CD4-positive, alpha-beta T cell treated with Interleukin-6 at 100 ng/mL for 8 hours (primary cell): ENCODE measurements at places on chromosomes 7 and 10.

DNA sequence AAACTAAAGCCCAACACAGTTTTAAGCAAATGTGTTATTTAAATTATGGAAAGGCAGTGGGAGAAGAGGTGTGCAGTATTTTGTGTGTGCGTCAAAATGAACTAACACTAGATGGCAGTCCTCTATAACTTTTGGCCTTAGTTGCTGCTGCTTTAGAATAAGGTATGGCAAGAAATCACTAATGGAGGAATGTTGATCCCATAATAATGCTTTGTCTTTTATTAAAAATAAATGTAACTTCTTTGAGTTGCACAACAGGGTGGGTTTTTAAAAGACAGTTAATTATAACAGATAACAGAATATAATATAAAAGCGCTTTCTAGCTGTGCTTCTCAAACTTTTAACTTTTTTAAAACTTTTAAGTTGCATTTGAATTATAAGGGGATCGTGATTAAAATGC is 56.4 kb downstream of the BBS9 start:
- peak; percentile 22 for DNase-seq

GRCh38 chr7:21944616-21945453 is 864 bp downstream of the CDCA7L start:
- DNase-seq, result peak; percentile 8

- DNase-seq, result no peak
Measured at GRCh38 chr10:18473424-18474117, 177.8 kb downstream of the NSUN6 start.

GRCh38 chr7:22387583-22387982 is 30.6 kb upstream of the RAPGEF5 start:
- DNase-seq, result no peak

- DNase-seq, result no peak
Measured at GRCh38 chr10:113187063-113187777, 237.2 kb downstream of the TCF7L2 start.

GRCh38 chr7:16743236-16743635 is 10.3 kb upstream of the TSPAN13 start:
- DNase-seq, result no peak

DNA sequence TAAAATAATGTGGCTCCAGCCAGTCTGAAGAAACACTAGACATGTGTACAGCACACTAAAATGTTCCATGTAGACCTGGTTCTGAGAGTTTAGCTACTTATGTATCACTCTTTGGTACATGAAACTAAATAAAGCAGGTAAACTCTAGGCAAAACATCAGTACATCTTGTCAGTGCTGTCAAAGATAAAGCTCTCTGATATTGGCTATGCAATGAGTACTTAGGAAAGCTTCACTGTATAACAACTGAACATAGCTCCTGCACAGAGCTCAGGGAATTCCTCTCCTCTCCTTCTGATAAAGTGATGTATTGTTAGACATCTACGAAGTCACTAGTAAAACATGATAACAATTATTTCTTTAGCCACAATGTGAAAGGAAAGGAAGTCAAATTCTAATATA is 3.5 kb downstream of the LRRN3 start:
- DNase-seq, result no peak

DNA sequence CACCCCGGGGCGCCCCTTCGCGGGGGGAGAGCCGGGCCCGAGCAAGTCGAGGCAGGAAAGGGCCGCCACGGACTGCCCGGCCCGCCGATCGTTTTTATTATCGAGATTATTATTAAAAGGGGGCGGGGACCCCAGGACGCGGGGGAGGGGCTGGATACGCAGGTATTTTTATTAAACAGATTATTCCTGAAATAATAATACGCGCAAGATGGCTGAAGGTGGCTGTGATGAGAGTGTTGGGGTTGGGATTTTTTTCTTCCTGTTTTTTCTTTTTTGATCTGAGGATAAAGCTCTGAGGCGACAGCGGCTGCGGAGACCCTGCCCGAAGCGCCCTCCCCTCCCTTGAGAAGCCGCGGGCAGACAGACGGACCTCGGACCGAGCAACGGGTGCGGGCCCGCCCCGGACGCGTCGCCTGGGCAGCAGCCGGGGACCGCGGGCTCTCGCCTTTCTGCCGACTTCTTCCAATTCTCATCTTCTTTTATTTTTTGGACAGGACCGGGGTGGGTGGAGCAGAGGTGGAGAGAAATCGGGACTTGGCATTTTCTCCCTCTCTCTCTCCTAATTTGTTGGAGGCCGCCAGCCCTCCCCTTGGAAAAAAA is 1.4 kb upstream of the TRIM8 start:
- DNase-seq, result peak; percentile 43

GRCh38 chr10:24425151-24425550 is 216.2 kb downstream of the KIAA1217 start:
- DNase-seq, result no peak

DNA sequence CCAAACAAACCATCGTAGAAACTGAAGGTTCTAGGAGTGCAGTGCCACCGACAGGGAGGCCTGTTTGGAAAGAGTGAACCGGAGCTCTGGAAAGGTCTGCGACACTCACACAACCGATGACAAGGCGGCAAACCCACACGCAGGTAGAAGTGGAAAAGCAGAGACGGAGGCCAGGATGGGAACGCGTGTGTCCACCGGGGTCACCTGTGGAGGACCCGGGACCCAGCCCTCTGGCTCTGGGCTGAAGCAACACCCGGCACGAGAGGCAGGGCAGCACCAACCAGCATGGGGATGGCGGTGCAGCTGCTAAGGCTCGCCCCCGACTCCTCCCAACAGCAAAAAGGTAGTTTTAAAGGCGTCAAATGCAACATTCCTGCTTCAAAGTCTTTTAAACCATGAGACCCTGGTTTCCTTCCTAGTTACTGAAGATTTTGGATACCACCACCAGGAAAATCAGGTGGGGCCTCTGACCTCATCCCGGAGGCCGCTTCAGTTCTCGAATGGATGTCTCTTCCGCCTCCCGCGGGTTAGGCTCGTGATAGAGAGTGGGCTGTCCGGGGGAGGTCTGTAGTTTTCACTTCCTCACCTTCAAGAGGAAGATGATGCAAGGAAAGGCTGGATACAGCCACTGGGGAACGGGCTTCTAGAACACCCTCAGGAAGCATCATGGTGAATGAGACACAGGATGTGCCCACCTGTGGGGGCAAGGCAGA is 115.5 kb downstream of the SMURF1 start:
- DNase-seq, result no peak

GRCh38 chr7:127361736-127362135 is 30.8 kb downstream of the ZNF800 start:
- no peak for DNase-seq

DNA sequence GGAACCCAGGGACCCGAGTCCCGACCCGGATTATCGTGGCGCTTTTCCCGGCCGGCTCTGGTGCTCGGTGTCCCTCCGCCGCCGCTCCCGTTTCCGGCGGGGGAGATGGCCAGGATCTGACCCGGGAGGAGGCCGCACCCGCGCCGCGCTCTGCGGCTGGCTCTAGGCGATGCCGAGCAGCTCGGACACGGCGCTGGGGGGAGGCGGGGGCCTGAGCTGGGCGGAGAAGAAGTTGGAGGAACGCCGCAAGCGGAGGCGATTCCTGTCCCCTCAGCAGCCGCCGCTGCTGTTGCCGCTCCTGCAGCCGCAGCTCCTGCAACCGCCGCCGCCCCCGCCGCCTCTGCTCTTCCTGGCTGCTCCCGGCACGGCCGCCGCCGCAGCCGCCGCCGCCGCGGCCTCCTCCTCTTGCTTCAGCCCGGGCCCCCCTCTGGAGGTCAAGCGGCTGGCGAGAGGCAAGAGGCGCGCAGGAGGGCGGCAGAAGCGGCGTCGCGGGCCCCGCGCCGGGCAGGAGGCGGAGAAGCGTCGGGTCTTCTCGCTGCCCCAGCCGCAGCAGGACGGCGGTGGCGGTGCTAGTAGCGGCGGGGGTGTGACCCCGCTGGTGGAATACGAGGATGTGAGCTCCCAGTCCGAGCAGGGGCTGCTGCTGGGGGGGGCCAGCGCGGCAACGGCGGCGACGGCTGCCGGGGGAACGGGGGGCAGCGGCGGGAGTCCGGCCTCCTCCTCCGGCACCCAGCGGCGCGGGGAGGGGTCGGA is 593 bp downstream of the CDK13 start:
- peak; percentile 24 for DNase-seq

GRCh38 chr10:100340948-100341847 is 5.8 kb upstream of the SCD start:
- no peak for DNase-seq

GRCh38 chr10:117005527-117006055 is 604 bp upstream of the SHTN1 start:
- DNase-seq, result no peak

DNA sequence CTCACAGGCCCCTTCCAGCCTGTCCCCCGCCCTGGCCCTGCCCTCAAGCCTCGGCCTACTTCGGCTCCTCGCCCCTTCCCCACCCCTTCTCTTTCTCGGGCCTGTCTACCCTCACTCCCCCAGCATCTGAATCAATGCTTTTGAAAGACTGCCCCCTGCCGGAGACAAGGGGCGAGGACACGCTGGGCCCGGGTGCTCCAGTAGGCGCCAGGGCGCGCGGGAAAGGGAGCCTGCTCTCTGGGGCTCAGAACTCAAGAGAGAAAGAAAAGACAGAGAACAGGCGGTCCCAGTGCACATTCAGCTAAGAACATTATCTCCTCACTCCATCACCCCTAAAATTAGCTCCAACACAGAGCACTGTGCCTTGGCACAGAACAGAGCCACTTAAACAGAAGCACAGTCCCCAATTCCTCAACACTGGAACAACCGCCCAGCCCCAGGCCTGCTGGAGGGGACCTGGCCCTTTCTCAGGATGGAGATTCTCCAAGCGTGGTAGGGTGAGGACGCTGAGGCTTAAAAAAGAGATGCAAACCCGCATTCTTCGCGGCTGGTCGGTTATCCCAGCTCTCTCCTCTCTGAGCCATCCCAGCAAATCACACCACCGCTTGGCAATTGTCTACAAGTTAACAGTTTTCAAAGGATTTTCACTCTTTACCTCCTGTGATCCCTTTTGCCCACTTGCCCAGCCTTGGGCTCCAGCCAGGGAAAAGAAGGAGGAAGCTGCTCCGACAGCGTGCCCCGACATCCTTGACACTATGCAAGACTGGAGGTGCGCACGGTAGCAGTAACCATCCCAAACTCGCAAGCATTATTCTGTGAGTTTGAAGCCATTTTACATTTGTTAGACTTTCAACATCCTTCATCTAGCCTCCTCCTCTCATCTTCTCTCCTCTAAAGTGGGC is 2.1 kb downstream of the GIGYF1 start:
- peak; percentile 79 for DNase-seq

DNA sequence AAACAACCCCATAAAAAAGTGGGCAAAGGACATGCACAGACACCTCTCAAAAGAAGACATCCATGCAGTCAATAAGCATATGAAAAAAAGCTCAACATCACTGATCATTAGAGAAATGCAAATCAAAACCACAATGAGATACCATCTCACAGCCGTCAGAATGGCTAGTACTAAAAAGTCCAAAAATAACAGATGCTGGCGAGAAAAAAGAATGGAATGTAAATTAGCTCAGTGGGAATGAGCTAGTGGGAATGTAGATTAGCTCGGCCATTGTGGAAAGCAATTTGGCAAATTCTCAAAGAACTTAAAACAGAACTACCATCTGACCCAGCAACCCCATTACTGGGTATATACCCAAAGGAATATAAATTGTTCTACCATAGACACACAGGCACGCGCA is 287.0 kb downstream of the WDR37 start:
- no peak for DNase-seq

DNA sequence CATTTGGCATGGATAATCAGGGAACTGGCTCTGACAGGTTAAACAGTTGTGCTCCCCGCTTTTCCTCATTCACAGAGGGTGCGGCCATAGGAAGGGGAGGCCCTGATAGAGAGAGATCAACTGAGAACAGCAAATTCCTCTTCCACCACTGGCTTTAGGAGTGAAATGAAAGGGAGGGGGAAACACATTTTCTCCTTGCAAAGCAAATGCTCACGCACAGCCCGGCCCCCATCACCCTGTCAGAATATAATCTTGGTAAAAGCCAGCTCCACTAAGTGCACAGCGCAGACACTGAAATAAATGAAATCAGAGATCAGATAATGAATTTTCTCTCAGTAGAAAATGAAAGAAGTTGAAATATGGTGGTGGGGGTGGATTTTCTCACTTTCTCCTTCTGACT is 187.2 kb downstream of the GLI3 start:
- DNase-seq, result no peak

DNA sequence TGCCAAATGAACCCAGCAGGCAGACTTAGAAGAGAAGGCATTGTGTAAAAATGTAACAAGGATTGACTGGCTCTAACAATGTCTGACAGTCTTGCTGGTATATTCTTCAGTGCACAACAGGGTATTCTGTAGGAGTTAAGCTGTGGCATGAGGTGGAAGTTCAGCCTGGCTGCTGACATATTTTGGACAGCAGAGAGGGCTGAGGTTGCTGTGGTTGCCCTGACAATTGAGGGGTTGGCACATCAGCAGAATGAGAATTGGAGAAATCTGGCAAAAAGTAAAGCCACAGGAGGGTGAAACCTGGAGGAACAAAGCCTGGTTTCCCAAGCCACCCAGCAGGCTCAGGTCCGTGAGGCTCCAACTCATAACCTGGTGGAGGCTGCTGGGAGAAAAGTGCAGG is 220.2 kb downstream of the JAZF1 start:
- DNase-seq, result no peak

DNA sequence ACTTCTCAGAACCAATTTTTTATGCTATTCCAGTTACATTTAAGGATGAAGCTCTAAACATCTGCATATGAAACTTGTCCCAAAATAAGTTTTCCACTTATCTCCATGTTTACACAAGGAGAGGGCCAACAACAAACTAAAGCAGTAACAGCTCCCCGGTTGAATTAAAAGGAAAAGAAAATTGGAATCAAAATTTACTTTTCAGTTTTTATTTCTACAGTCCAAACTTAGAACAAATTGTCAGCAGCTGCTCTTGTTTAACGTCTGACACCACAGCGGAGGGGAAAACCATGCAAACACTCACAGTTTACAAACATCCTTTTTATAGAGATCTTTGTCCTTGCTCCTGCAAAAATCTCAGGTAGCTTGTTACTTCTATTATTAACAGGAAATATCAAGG is 101.3 kb downstream of the COL28A1 start:
- DNase-seq, result no peak

- DNase-seq, result no peak
Measured at GRCh38 chr7:28224675-28225074, 44.1 kb upstream of the JAZF1 start.

- no peak for DNase-seq
Measured at GRCh38 chr10:43376828-43377423, 5.5 kb downstream of the FXYD4 start.

- peak; percentile 38 for DNase-seq
Measured at GRCh38 chr10:100969187-100970075, at the start of gene SEMA4G. TSS of gene SEMA4G (plus strand) at chr10:100969504. CDS start at chr10:100972913, 3,409 bp downstream.

- no peak for DNase-seq
Measured at GRCh38 chr10:114871379-114871778, 49.8 kb downstream of the FHIP2A start.

- no peak for DNase-seq
Measured at GRCh38 chr7:92913849-92914248, 77.5 kb upstream of the CDK6 start.
